Ovary (tissue), 10 donors: ENCODE measurements at places on chromosomes 16 and 17. TPM values are rescaled to one million over a fixed set of nuclear protein-coding genes. Genes with fewer than 3 reads are reported as not detected.
A peak's percentile ranks its signal among the peaks of the same experiment; 100 is the strongest.

DNA sequence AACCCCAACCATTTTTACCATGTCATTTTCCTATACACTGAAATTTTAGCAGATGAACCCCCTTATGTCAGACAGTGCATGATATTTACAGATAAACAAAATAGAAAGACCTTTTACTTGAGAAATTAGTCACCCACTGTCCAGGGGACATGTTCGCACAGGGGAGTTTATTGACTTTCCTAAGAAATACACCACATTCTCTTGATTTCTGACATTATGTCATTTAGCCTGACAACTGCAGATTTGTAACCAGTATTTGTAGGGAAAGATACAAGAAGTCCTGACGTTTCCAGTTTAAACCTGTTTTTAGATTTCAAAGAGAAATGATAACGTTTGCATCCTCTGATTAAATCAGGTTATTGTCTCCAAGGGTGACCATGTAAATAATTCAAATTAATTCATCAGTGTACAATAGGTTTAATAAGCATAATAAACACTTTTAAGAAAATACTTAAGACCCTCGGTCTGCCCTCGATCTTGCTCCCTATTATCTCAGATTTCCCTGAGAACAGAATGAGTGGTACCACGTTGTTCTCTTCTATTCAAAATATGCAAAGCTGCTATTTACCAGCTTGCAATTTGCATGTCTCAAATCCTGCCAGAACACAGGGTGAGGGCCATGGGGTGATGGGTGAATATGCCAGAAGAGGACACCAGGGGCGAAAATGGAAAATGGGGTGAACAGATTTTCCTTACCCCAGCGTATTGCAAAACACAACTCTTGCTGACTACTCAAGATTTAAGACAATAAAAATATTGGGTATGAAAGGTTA, 2.1 kb upstream of the LYRM9 start:
- no peak overlapping the region for H3K4me3 ChIP-seq
- DNase-seq: no peak
- no peaks in the 10 kb centered on the region for H3K36me3 ChIP-seq

DNA sequence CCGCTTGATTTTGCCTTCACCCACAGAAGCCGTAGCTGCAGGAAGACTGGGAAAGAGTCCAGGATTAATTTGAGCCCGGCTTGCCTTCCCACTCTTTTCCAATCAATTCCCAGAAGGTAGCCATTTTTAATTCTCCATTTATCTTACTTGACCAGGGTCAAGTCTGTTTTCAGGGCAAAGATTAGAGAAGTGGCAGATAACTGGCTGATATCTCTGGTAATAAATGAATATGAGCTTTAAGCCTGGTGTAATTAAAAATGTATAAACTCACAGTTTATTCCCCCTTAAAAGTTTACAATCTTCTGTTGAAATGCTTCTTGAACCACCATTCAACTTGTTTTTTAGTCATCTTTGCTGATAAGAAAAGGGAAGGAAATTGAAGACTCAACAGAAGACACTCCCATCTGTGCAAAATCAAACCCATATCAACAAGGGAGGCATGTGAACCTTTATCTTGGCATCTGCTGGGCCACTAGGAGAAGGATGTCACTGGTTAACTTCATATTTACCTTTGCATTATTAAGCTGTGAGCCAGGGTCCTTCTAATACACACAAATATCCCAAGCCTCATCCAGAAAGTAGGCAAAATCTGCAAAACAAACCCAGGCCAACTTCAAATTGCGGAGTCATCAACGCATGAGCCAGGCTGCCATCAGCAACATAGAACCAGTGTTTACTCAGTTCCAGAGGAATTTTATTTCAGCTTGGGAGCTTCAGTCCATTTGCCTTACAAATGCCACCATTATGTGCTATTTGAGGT, 314.6 kb upstream of the MAF start:
- peaks cover 2% of the 10 kb centered on the region for H3K4me1 ChIP-seq

The ATXN1L gene
- total RNA-seq: 28.7 TPM

DNA sequence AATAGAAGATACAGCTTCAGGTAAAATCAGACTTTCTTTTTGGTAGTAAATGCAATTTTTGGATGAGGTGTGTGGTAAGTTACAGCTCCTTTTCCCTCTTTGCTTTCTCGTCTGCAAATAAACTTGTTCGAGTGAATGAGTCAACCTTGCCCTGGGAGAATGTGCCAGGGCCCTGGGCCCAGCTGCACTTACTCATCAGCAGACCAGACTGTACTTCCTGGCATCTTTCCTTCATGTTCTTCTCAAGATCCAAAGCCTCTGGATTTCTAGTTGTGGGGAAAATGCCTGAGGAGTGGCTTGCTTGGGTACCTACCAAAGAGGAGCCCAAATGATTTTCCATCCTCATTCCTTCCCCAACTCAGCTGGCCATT, 5.4 kb upstream of the G6PC1 start:
- H3K4me3 ChIP-seq: no peak overlapping the region
- no peaks in the 10 kb centered on the region for H3K36me3 ChIP-seq
- peak; percentile 66 for DNase-seq
- H3K27me3 ChIP-seq: no peaks in the 10 kb centered on the region
- peaks cover 3% of the 10 kb centered on the region for H3K4me1 ChIP-seq

DNA sequence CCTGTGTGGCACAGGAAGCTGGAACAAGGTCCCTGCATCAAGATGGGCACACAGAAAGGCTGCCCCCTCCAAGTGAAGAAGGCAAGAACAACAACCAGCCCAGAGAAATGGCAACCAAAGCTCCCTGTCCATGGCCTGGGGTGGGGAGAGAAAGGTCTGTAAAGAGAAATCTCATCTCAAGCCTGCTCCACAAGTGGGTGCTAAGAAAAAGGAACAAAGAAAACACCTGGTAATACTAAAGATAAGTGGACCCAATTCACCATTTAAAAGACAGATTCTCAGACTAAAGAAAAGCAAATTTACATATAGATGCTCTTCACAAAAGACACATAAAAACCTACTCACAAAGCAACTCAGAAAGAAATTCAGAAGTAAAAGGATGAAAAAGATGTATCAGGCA, 107.4 kb downstream of the PARN start:
- no peak for DNase-seq
- H3K4me1 ChIP-seq: no peaks in the 10 kb centered on the region
- no peaks in the 10 kb centered on the region for H3K27me3 ChIP-seq

GRCh38 chr17:45311760-45312476, 4.9 kb downstream of the MAP3K14 start:
- H3K4me3 ChIP-seq: no peak overlapping the region
- H3K36me3 ChIP-seq: no peaks in the 10 kb centered on the region
- no peak for DNase-seq

- H3K27ac ChIP-seq: no peak overlapping the region
- H3K36me3 ChIP-seq: no peaks in the 10 kb centered on the region
- H3K4me1 ChIP-seq: peaks cover 7% of the 10 kb centered on the region
Observed at GRCh38 chr17:49638818-49639217, 39.1 kb downstream of the SPOP start.

GRCh38 chr16:72429671-72430081, 257.7 kb upstream of the PMFBP1 start:
- H3K27ac ChIP-seq: no peak overlapping the region
- no peak overlapping the region for H3K4me3 ChIP-seq
- no peaks in the 10 kb centered on the region for H3K27me3 ChIP-seq
- H3K4me1 ChIP-seq: no peaks in the 10 kb centered on the region
- no peaks in the 10 kb centered on the region for H3K36me3 ChIP-seq
- DNase-seq: no peak

GRCh38 chr17:46072998-46073397, 73.9 kb downstream of the STH start:
- no peaks in the 10 kb centered on the region for H3K36me3 ChIP-seq
- H3K4me1 ChIP-seq: no peaks in the 10 kb centered on the region
- no peak for DNase-seq
- H3K27me3 ChIP-seq: no peaks in the 10 kb centered on the region

The ATP2A1 gene
- 2.5 TPM for total RNA-seq

DNA sequence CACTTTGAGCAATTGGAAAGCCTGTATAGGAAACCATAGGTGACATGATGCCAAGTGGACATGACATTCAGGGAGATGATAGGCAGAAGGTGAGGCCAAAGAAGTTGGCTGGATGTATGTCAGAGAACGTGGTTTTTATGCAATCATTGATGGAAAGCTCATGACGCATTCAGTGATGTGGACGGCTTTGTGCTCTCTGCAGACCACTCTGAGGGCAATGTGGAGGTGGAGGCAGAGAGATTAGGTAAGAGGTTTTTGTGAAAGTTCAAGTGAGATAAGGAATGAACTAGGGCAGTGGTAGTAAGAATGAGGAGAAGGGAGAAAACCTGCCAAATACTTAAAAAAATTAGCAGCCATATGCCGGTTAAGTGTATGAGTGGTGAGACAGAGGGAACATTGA, 99.0 kb downstream of the PRKCA start:
- H3K36me3 ChIP-seq: no peaks in the 10 kb centered on the region
- H3K4me3 ChIP-seq: no peak overlapping the region
- H3K4me1 ChIP-seq: peaks cover 7% of the 10 kb centered on the region

The TMEM186 gene
- total RNA-seq: 9.6 TPM

DNA sequence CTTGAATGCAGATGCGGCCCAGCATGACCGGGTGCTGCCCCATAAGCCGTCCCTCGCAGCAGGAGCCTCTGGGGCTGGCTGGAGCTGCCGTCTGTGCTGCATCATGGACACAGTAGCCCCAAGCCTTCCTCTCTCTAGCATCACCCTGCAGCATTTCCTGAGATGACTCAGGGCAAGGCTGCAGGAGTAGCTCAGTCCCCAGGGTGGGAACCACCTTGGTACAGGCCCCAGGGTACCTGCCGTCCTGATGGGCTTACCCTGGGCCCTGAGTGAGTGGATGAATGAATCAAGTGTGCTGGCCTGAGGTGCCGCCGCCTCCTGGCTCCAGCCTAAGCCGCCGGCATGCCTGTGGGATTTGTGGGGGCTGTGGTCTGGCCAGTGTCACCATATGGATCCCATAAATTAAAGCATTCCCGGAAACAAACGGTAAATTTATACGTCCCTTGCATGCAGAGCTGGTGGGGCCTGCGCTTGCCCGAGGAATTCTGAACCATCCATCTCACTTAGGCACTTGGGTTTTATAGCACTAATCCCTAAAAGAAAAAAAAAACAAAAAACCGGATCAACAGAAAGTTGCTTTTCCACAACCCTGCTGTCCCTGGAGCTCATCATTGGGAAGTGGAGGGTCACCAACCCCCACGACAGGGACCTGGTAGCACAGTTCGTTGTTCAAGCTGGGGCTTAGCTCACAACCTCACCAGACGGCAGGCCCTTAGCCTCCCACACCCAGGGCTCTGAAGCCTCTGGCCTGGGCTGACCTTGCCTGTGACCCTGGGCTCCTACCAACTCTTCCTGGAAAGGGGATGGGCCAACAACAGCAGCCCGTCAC, 242.6 kb upstream of the CIBAR2 start:
- H3K27ac ChIP-seq: no peak overlapping the region
- DNase-seq: no peak
- H3K4me1 ChIP-seq: peaks cover 16% of the 10 kb centered on the region
- H3K36me3 ChIP-seq: no peaks in the 10 kb centered on the region
- H3K27me3 ChIP-seq: no peaks in the 10 kb centered on the region

The MYH11 gene
- 886 TPM for total RNA-seq

The ARHGAP27 gene
- total RNA-seq: 5.0 TPM

The HSD17B1 gene
- 7.6 TPM for total RNA-seq

The KRTAP4-7 gene
- not detected for total RNA-seq

The GOSR2 gene
- total RNA-seq: 60.1 TPM

- no peaks in the 10 kb centered on the region for H3K27me3 ChIP-seq
- DNase-seq: no peak
Observed at GRCh38 chr16:74511961-74512360, 90.7 kb upstream of the CLEC18B start.

- no peak overlapping the region for H3K27ac ChIP-seq
- H3K36me3 ChIP-seq: no peaks in the 10 kb centered on the region
- H3K4me3 ChIP-seq: no peak overlapping the region
- DNase-seq: no peak
Observed at GRCh38 chr16:10280262-10281170, 98.3 kb upstream of the GRIN2A start.

The KRT31 gene
- total RNA-seq: not detected

The TEKT1 gene
- 0.94 TPM for total RNA-seq

DNA sequence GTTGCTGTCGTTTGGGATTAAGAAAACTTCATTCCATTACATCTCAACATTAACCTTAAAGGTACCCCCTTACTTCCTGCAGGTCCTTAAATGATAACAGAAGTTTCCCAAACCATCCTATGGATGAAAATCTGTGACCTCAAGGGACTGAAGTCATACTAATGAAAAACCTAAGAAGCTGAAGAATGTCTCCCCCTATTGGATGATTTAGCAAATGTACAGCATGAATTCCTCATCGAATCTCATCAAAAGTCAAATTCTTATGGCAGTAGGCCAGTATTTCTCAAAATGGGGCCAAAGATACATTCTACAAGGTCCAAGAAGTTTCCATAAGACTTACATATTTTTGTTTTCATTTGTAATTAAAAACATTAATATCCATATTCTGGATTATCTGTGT, 13.5 kb downstream of the SCO1 start:
- no peaks in the 10 kb centered on the region for H3K36me3 ChIP-seq
- no peak for DNase-seq
- no peak overlapping the region for H3K4me3 ChIP-seq
- H3K27ac ChIP-seq: no peak overlapping the region

The PARN gene
- total RNA-seq: 33.5 TPM

- H3K27me3 ChIP-seq: no peaks in the 10 kb centered on the region
- H3K4me3 ChIP-seq: no peak overlapping the region
- H3K36me3 ChIP-seq: no peaks in the 10 kb centered on the region
- H3K27ac ChIP-seq: no peak overlapping the region
- H3K4me1 ChIP-seq: peaks cover 13% of the 10 kb centered on the region
- DNase-seq: peak; percentile 39
Observed at GRCh38 chr16:4052801-4053293, 63.4 kb downstream of the ADCY9 start.

DNA sequence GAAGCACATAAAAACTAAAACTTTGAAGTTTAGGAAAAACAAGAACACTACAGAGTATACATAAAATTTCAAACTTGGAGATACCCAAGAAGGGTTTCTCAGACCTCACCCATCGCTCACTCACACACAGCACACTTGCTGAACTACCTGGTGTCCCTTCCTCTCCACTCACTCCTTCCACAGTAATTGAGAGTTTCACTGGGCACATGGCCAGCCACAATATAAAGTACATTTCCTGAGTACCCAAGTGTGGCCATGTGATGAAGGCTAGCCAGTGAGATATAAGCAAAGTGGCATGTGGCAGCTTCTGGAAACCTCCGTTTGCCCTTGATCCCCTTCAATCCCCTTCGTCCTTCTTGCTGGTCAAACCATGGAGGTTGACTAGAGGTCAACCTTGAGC, 11.9 kb downstream of the TOX3 start:
- no peaks in the 10 kb centered on the region for H3K4me1 ChIP-seq
- H3K36me3 ChIP-seq: no peaks in the 10 kb centered on the region
- no peak for DNase-seq
- H3K4me3 ChIP-seq: no peak overlapping the region
- no peak overlapping the region for H3K27ac ChIP-seq

GRCh38 chr17:8924595-8924994, 40.9 kb downstream of the PIK3R5 start:
- no peak overlapping the region for H3K4me3 ChIP-seq
- H3K36me3 ChIP-seq: no peaks in the 10 kb centered on the region
- no peaks in the 10 kb centered on the region for H3K4me1 ChIP-seq
- DNase-seq: no peak
